MCF 10A (cell line): ENCODE measurements at places on chromosomes 7 and 10.

GRCh38 chr7:85172530-85172941 lies 14.3 kb downstream of the SEMA3D start:
- H3K4me3 ChIP-seq = no peak overlapping the region
- no peak overlapping the region for H3K27ac ChIP-seq
- H3K4me1 ChIP-seq = no peaks in the 10 kb centered on the region
- no peak for DNase-seq
- no peaks in the 10 kb centered on the region for H3K36me3 ChIP-seq

GRCh38 chr7:155464183-155464582 lies 6.3 kb downstream of the EN2 start:
- no peaks in the 10 kb centered on the region for H3K4me1 ChIP-seq
- H3K4me3 ChIP-seq = no peak overlapping the region
- no peak overlapping the region for H3K27ac ChIP-seq
- H3K27me3 ChIP-seq = peaks cover 36% of the 10 kb centered on the region
- DNase-seq = no peak
- H3K36me3 ChIP-seq = no peaks in the 10 kb centered on the region

DNA sequence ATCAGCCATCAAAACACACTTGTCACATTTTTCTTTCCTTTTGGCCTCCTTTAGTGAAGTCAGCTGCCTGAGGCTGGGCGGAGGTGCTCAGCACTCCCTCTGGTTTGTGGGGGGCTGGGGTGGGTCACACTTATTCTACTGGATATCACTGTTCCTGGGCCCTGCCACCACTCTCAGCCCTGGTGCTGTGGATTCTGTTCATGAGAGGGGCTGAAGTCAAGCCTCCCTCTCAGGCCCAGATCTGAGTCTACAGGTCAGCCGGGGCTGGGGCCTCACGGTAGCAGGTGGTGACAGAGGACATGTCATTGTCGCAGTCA lies 180.8 kb upstream of the TNS3 start:
- no peaks in the 10 kb centered on the region for H3K27me3 ChIP-seq
- no peak overlapping the region for H3K4me3 ChIP-seq
- H3K27ac ChIP-seq = peak overlapping the region; percentile 93
- DNase-seq = no peak

DNA sequence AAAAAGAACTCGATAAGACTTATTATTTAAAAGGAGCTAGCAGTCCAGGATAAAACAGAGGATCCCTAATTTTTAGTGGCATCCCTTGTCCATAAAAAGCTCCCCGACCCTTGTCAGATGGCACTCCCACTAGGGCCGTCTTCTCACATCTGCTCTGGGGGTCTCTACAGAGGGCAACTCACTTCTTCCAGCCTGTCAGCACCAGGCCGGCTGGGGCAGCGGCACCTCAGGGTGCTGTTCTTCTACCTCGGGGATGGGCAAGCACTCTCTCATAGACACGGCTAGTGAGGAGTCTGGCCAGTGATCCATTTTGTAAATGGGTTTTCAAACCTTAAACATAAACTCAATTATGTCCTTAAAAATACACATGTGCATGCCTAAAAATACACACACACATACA lies 134.7 kb downstream of the PRPF18 start:
- peaks cover 10% of the 10 kb centered on the region for H3K4me1 ChIP-seq
- no peak overlapping the region for H3K27ac ChIP-seq
- H3K27me3 ChIP-seq = no peaks in the 10 kb centered on the region
- no peaks in the 10 kb centered on the region for H3K36me3 ChIP-seq
- DNase-seq = no peak
- no peak overlapping the region for H3K4me3 ChIP-seq

DNA sequence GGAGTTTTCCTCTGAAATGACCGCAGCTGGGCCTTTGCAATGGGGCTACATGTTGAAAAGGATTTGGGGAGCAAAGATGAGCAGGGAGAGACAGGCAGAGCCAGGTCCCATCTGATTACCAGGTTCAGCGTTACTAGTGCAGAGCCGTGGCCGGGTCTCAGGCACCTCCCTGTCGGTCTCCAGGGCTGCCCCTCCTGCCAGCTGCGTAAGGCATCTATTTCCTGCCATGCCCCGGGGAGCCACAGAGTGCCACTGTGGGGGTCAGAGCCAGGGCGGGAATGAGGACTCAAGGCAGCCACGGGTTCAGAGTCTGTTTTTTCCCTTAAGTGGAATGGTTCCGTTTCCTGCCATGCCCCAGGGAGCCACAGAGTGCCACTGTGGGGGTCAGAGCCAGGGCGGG lies 382.6 kb upstream of the SHH start:
- peaks cover 30% of the 10 kb centered on the region for H3K27me3 ChIP-seq
- H3K4me3 ChIP-seq = no peak overlapping the region
- H3K4me1 ChIP-seq = no peaks in the 10 kb centered on the region
- no peak overlapping the region for H3K27ac ChIP-seq

DNA sequence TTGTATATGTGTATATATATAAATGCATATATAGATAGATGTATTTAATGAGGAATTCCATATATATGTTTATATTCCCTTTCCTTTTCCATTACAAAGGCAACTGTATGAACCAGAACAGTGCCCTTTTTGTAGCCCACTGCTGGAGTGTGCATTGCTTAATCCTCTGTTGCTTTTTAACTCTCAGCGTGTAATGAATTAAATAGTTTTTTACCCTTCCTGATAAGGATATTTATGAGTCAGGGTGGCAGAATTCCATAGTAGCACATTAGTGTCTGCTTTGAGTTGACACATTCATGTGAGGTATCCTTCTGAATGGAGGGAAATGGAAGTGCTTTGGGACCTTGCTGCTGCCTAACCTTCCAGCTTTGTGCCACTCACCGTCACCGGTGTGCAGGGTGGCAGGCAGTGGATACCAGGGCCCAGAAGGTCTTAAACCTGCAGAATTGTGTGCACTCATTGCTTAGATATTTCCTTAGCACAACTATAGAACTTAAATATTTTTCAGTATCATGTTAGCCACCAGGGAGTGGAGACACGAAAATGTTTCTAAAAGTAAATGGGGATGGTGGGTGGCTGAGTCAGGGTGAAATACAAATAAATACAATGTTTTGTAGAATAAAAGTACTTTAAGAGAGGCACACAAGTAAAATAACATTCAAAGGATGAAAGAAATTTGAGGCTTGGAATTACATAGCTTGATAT lies 117.9 kb downstream of the SND1 start:
- peak overlapping the region; percentile 27 for H3K27ac ChIP-seq
- no peak for DNase-seq
- no peaks in the 10 kb centered on the region for H3K27me3 ChIP-seq

- H3K4me1 ChIP-seq = no peaks in the 10 kb centered on the region
- no peaks in the 10 kb centered on the region for H3K27me3 ChIP-seq
These were observed 18.7 kb downstream of the SLC35G1 start for GRCh38 chr10:93912444-93912843.

GRCh38 chr10:60733517-60733822 lies 44.8 kb upstream of the CDK1 start:
- H3K27me3 ChIP-seq = no peaks in the 10 kb centered on the region
- H3K4me3 ChIP-seq = peak overlapping the region; percentile 89
- no peak for DNase-seq
- H3K4me1 ChIP-seq = peaks cover 22% of the 10 kb centered on the region
- no peak overlapping the region for H3K27ac ChIP-seq

DNA sequence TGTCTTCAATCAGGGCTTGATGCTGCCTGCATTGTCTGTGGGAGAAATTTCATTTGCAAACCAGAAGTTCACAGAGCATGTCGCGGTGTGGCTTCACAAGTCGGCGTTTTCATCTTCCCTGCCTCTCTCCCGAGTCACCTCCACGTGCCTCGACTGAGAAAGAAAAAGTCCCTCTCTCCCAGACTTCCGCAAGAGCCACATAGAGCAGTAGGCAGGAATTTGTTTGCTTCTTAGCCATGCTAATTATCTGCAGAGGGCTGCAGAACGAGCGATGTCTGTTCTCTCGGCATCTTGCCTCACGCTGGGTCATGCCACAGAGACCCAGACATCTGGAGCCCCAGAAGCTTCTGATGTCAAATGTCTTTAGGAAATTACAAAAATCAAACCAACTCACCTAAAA lies 272.2 kb downstream of the TCF7L2 start:
- no peak for DNase-seq
- no peaks in the 10 kb centered on the region for H3K4me1 ChIP-seq
- peaks cover 28% of the 10 kb centered on the region for H3K27me3 ChIP-seq
- no peaks in the 10 kb centered on the region for H3K36me3 ChIP-seq

- no peak overlapping the region for H3K27ac ChIP-seq
- no peak for DNase-seq
- no peaks in the 10 kb centered on the region for H3K36me3 ChIP-seq
- no peak overlapping the region for H3K4me3 ChIP-seq
These were observed 74.5 kb downstream of the AFAP1L2 start for GRCh38 chr10:114329634-114330365.

DNA sequence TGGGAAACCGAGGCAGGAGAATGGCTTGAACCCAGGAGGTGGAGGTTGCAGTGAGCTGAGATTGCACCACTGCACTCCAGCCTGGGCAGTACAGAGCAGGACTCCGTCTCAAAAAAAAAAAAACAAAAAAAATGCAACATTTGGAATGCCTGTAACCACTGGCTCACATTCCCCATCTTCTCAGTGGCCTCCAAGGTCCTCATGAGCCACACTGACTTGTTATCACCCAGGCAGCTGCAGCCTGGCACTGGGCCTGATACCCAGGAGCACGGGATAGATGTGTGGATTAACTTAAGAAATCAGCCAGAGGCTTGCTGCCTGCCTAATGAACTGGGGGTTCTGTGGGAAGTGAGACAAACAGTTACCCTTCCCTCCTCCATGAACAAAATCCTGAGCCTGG lies 23.0 kb downstream of the JCAD start:
- H3K4me1 ChIP-seq = no peaks in the 10 kb centered on the region
- no peaks in the 10 kb centered on the region for H3K36me3 ChIP-seq
- peaks cover 20% of the 10 kb centered on the region for H3K27me3 ChIP-seq
- no peak for DNase-seq
- H3K4me3 ChIP-seq = no peak overlapping the region

DNA sequence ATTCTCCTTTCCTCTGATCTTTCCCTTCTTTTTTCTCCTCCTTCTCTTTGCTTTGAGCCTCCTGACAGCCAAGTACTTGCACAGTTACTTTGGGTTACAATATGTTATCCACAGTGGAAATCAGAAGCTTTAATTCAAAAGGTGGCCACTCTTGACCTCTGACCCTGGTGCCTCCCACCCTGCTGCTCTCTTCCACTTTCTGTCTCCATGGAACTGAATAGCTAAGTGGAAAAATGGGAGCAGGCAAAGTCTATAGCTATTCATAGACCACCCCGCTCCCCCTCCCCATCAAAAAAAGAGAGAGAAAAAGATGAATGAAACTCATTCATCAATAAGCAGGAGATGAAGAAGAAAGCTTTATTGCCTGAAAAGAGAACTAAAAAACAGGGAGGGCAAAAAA lies 39.4 kb downstream of the PTN start:
- H3K4me3 ChIP-seq = no peak overlapping the region
- H3K27ac ChIP-seq = no peak overlapping the region
- H3K27me3 ChIP-seq = peaks cover 79% of the 10 kb centered on the region
- no peaks in the 10 kb centered on the region for H3K4me1 ChIP-seq

- DNase-seq = no peak
- H3K27ac ChIP-seq = no peak overlapping the region
- H3K4me1 ChIP-seq = peaks cover 3% of the 10 kb centered on the region
- no peaks in the 10 kb centered on the region for H3K36me3 ChIP-seq
- H3K27me3 ChIP-seq = no peaks in the 10 kb centered on the region
These were observed 516.2 kb upstream of the POT1 start for GRCh38 chr7:125445836-125446235.

DNA sequence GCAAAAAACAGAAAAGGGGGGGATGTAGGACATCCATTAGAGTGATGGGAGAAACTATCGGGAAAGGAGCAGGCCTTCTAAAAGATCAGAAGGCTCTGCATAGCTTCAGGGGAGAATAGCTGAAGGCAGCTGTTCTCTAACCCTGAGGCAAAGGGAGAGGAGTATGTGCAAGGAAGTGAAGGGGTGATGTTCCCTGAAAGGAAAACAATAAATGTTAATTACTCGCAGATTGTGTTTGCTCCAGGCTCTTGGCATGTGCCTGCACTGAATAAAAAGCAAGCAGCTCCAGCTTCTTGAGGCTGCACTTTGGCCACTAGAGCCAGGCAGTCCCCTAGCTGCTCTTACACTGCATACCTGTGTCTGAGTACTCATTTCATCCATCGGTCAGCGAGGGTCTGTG lies 14.4 kb upstream of the STARD3NL start:
- H3K4me1 ChIP-seq = no peaks in the 10 kb centered on the region
- peaks cover 5% of the 10 kb centered on the region for H3K36me3 ChIP-seq
- H3K27me3 ChIP-seq = peaks cover 19% of the 10 kb centered on the region
- H3K27ac ChIP-seq = no peak overlapping the region

- no peaks in the 10 kb centered on the region for H3K36me3 ChIP-seq
- no peaks in the 10 kb centered on the region for H3K27me3 ChIP-seq
- peaks cover 15% of the 10 kb centered on the region for H3K4me1 ChIP-seq
- no peak overlapping the region for H3K4me3 ChIP-seq
- no peak overlapping the region for H3K27ac ChIP-seq
- DNase-seq = peak; percentile 59
These were observed 347.8 kb downstream of the ETV1 start for GRCh38 chr7:13641714-13642113.

GRCh38 chr10:43224321-43224720 lies 42.5 kb downstream of the RASGEF1A start:
- H3K27me3 ChIP-seq = peaks cover 15% of the 10 kb centered on the region
- no peak overlapping the region for H3K4me3 ChIP-seq
- H3K27ac ChIP-seq = no peak overlapping the region
- H3K4me1 ChIP-seq = peaks cover 6% of the 10 kb centered on the region

DNA sequence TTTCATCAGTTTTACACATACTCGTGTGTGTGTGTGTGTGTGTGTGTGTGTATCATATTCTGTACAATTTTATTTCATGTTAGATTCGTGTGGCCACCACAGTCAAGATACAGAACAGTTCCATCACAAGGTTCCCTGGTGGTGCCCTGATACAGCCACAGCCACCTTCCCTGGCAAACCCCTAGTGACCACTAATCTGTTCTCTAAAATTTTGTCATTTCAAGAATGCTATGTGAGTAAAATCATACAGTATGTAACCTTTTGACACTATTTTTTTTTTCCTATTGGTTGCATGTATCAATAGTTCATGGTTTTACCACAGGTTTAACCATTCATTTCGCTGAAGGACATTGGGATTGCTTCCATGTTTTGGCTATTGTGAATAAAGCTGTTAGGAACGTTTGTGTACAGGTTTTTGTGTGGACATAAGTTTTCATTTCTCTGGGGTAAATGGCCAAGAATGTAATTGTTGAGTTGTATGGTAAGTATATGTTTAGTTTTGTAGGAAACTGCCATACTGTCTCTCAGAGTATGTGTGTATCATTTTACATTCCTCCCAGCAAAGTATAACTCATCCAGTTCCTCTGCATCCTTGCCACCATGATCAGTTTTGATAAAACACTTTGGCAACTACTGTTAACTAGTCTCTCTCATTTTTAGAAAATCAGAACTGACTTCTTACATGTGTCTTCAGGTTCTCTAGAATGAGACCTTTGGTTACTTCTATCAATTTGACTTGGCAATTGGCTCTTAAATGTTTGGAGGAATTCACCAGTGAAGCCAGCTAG lies 20.6 kb downstream of the KLHDC10 start:
- H3K27me3 ChIP-seq = no peaks in the 10 kb centered on the region
- H3K4me3 ChIP-seq = no peak overlapping the region
- no peaks in the 10 kb centered on the region for H3K36me3 ChIP-seq

DNA sequence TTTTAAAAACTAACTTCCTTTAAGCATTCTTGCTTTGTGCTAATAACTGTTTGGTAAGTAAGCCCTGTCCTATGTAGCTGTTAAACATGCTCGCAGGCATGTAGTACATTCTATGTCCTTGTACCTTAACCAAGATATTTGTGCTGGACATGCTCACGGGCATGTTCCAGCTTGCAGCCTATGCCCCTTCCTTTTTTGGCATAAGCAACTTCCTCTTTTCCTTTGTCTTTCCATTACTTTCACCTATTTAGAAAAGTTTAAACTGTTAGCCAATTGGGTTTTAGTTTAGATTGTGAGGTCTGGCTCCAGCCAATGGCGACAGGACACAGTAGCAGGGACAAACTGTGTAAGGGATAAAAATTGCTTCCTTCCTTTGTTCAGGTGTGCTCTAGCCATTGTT lies 14.4 kb upstream of the APBB1IP start:
- DNase-seq = no peak
- H3K27ac ChIP-seq = no peak overlapping the region
- no peaks in the 10 kb centered on the region for H3K36me3 ChIP-seq
- no peak overlapping the region for H3K4me3 ChIP-seq
